ENCODE measurements at places on chromosomes 1 and 21.

- no peak for DNase-seq
Measured at GRCh38 chr1:18668750-18669404, 38.2 kb downstream of the PAX7 start.

DNA sequence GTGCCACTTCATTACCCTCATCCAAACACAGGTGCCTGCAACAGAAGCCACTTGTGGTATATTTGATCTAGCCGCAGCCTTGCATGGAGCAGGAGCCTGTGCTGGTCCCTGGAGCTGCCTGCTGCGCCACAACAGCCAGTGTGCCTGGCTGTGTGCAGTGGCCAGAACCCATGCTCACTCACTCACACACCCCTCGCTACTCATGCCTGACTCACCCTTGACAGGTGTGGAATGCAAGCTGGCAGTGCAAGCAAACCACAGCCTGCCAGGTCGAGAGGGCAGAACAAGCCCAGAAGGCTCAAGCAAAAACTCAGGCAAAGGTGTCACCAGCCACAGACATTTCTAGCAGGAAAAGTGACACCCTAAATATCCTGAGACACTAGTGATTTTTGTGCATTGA lies 1510.9 kb downstream of the KCNT2 start:
- no peak for DNase-seq

GRCh38 chr1:51756290-51756689 lies 122.2 kb downstream of the NRDC start:
- no peak for DNase-seq

- no peak for DNase-seq
Measured at GRCh38 chr1:154940213-154940560, 3.7 kb upstream of the PMVK start.

- peak; percentile 20 for DNase-seq
Measured at GRCh38 chr1:8540971-8541370, 223.1 kb downstream of the SLC45A1 start.

- no peak for DNase-seq
Measured at GRCh38 chr1:3049164-3049563, 19.8 kb upstream of the PRDM16 start.

DNA sequence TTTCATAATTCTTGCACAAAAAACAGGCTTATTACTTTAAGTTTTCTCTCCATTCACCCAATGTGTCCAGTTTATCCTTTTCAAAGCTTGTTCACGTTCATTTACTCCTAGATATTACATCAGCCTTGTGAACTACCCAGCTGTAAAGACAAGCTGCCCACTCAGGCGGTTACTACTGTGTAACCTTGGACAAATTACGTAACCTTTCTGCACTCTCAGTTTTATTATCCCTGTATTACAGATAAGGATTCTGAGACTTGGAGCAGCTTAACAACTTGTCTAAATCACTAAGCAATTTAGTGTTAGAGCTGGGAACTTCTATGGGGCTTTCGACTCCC lies 20.5 kb upstream of the LPAR3 start:
- peak; percentile 92 for DNase-seq

GRCh38 chr21:43637530-43638158 lies 21.6 kb downstream of the HSF2BP start:
- DNase-seq = no peak

GRCh38 chr1:156083800-156084790 lies 1.8 kb upstream of the MEX3A start:
- no peak for DNase-seq

DNA sequence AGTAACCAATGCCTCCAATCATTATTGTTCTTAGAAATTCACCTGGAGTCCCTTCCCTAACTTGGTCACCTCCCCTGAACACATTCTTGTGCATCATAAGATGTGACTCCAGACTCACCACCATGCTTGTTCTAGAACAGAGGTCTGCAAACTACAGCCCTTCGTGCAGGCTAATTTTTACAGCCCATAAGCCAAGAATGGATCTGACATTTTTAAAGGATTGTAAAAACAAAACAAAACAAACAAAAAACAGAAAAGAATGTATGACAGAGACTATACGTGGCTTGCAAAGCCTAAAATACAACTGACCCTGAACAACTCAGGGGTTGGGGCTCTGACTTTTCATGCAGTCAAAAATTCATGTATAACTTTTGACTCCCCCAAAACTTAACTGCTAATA lies 6.2 kb upstream of the HIVEP3 start:
- peak; percentile 31 for DNase-seq

GRCh38 chr21:39715804-39716397 lies 29.1 kb upstream of the IGSF5 start:
- DNase-seq = peak; percentile 48
